ENCODE measurements at places on chromosomes 1 and 21.
A peak's percentile ranks its signal among the peaks of the same experiment; 100 is the strongest.

DNA sequence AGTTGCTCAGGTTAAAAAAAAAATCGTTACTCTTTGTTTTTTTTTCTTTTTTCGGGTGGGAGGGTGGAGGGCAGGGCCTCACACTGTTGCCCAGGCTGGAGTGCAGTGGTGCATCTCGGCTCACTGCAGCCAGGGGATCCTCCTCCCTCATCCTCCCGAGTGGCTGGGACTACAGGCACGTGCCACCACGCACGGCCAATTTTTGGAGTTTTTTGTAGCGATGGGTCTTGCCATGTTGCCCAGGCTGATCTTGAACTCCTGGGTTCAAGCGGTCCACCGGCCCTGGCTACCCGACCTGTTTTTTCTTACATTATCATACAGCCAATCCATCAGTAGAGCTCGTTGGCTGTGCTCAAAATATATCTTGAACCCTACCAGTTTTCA, 2.2 kb upstream of the USP1 start:
- no peak for DNase-seq

DNA sequence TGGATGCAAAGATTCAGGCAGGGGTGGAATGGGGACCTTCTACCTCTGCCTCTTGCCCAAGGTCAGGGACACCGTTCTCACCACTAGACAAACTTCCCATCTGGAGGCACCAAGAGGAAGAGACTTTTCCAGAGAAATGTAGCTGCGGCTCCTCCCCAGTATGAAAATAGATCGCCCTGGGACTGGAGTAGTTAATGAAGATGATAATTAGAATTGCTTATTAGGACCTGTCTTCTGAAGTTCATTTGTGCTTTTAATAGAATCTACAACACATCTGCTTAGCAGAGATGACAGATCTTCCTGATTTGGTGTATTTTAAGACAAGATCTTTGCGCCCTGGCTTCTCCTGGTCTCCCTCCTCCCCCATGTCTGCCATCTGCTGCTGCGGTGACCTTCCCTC, 266.6 kb downstream of the KAZN start:
- no peak for DNase-seq

DNA sequence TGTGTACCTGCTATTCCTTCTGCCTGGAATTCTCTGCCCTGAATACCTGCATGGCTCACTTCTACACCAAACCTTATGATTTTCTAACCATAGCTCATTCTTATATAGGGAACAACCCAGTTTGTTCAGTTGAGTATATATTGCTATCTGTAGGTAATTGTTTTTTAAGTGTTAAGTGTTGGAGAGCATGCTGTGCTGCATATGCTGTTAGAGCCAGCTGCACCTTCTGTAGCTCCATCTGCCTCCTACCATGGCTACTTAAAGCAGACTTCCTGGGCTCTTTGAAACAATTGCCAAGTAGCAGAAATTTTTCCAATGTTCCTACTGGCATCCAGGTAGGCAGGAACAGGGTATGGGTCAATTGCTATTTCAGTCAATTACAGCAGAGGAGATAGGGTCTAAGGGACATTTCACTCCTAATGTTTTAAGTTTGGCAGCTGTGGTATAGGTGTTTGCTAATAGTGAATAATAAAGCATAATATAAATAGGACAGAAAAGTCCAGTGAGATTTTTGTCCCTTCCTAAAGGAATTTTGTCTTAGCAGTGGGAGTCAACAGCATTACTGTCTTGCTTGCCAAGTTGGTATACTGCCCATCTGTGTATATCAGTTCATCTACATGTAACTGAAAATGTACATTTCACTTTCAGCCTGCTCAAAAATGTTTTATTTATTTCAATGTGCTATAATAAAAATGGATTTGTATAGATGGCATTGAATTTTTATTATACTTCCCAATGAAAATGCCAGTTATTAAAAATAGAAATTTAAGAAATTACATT, 34.0 kb upstream of the C1orf115 start:
- DNase-seq: no peak

GRCh38 chr1:215667761-215668160, 100.7 kb downstream of the KCTD3 start:
- no peak for DNase-seq

DNA sequence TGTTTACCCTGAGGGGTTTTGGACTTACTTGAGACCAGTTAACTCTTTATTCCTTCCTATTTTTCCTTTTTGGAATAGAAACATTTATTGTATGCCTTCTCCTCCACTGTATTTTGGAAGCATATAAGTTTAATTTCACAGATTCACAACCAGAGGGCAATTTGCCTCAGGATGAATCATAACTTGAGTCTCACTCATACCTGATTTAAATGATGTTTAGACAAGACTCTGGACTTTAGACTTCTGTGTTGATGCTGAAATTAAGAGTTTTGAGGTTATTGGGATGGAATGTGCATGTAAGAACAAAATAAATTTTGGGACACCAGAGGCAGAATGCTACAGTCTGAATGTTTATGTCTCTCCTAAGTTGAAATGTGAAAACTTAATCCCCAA, 7.1 kb upstream of the ADAM30 start:
- DNase-seq: no peak

DNA sequence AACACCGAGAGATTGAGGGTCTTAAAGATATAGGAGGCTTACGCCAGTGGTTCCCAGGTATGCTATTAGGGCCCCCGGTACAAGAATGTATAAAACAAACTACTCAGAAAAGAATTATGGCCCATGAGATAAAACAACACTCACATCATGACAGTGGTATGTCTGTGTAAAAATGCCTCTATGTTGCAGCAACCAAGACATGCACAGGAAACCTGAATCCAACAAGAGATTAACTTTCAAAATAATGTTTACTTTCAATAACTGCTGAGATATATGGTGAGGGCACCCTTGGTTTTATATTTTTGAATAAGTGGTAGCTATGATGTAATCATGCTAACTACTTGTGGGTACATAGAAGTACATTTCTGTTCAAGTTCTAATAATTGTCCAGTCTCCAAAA, 74.9 kb downstream of the PUM1 start:
- no peak for DNase-seq

- no peak for DNase-seq
Observed at GRCh38 chr21:21246007-21246406, 247.8 kb downstream of the NCAM2 start.

DNA sequence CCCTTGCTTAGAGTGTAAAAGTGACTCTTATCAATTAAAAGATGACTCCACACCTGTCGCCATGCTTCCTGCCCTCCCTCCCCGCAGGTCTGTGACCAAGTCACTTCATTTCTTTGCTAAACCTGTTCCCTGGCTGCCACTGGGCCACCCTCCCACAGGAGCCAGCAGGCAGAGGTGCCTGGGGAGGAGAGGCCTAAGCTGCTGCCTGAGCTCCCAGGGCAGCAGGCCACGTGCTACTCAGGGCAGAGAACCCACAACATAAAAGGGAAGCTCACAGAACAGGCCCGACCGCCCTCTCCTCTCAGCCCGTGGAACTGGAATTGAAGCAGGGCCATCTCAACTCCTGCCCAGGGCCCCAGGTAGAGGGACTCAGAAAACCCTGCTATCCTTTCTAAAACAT, 4.9 kb downstream of the C1orf198 start:
- DNase-seq: peak; percentile 56

- DNase-seq: no peak
Observed at GRCh38 chr1:168582688-168583336, 6.4 kb downstream of the XCL1 start.

DNA sequence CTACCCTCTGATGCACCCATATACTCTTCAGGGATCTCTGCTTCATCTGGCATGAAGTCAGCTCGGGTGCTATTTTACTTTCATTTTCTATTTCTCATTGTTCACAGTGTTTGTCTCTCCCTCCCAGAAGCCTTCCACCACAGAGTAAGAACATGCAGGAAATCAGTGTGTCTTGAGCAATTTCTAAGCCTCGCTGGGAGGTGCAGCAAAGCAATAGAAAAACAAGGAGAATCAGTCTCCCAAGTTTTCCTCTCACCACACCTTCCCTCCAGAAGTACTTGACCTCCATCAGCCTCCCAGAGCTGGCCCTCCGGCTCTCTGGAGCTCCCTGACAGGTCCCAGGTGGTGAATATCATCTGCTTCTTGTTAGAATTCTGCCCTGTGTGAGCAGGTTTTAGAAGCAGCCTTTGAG, 594.7 kb upstream of the CAMK1G start:
- DNase-seq: no peak

DNA sequence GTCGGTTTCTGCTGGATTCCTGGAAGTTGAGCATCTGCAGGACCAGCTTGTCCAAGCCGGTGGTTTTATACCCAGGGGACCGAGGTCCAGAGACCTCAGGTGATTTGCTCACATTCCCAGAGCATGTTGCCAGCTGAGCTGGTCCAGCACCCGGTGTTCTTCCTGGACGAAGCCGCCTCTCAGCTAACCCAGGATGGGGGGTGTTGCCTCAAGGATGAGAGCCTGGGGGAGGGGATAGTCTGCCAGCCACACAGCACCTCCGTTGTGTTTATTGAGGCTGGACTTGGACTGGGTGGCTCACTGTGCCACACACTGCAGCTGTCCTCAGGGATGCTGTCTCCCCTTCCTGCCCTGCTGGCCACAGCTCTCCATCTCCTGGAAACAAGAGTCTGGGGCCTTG, 1.5 kb downstream of the TMEM201 start:
- no peak for DNase-seq
